ENCODE measurements at places on chromosomes 5 and 9. TPM values are rescaled to one million over a fixed set of nuclear protein-coding genes. Genes with fewer than 3 reads are reported as not detected.

Gene ZNF483
- total RNA-seq: 24.0 TPM

Gene ADCY2
- total RNA-seq: 1.5 TPM

Gene GABRP
- total RNA-seq: 23.5 TPM

Gene TAF11L5
- total RNA-seq: not detected

Gene PCA3
- total RNA-seq: 0.62 TPM

Gene RNF180
- 7.8 TPM for total RNA-seq

Gene PCDHA9
- total RNA-seq: 1.7 TPM

Gene ERGIC1
- 67.1 TPM for total RNA-seq

Gene DEPDC1B
- total RNA-seq: 6.4 TPM

Gene MRPL41
- 41.4 TPM for total RNA-seq

Gene FOXI1
- total RNA-seq: 2.2 TPM

- DNase-seq: no peak
These were observed 146.1 kb downstream of the TMEM167A start for GRCh38 chr5:82931110-82931509.

DNA sequence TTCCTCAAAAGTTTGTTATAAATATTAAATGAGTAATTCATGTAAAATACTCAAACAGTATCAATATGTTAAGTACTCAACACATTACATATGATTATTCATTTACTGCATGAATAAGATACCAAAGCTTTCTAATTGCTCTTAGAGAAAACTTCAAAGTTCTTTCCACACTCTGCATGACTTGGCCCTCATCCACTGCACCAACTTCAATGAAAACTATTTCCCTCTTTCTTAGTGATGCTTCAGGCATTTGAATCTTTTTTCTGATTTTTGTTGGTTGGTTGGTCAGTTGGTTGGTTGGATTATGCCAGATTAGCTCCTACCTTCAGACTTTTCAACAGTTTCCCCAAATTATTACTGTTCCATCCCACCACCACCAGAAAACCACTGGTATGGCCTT is 314.7 kb upstream of the RGMB start:
- no peak for DNase-seq

DNA sequence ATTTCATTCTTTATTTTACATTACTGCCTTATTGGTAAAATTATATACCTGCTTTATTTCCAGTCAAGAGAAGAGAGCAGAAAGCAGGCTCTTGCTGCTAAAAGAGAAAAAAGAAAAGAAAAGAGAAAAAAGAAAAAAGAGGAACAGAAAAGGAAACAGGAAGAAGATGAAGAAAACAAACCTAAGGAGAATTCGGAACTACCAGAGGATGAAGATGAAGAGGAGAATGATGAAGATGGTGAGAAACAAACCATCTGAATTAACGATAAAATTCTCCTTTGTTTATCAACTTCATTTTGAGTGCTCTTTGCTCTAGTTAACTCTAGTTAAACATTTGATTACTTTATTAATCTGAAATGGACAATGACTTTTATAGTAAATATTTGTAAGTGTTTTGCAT is 23.5 kb upstream of the EIF4EBP3 start:
- no peak for DNase-seq

DNA sequence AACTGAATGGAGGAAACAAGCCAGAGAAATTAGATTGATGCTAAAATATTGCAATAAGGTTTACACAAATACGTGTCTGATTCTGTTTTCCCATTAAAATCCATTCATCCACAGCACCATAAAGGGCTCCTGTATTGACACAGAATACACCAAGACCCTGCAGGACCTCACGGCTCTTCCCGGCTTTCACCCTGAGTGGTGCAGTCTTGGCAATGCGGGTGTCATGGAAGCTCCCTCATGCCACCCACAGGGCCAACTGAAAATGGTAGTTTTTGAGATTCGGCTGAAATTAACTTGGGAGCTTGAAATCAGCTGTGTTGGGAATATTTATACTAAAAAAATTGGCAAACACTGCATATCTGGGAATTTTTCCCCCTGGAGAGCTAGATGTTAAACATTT is 17.3 kb upstream of the EXOC3 start:
- DNase-seq: no peak

- DNase-seq: no peak
These were observed 35.1 kb downstream of the DMXL1 start for GRCh38 chr5:119105971-119106370.

- no peak for DNase-seq
These were observed 20.5 kb upstream of the GPX3 start for GRCh38 chr5:150999704-151000442.

DNA sequence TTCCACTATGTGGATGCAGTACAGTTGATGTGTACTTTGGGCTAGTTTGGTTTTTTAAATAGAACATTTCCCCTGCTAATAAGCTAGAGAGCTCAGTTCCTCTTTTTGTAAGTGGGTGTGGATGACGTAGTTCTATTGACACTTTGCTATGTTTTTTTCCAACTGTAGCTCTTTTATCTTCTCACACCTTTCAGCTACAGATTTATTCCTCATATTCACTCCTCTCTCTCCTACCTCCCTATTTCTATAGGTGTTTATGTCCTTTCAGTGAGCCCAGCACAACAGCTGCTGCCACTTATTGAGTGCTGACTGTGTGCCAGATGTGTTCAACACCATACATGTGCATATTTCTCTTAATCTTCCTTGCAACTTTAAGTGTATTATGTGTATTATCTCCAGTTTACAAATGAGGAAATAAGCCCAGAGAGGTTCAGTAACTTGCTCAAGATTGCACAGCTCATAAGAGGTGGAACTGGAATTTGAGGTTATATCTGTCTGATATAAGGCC is 215.7 kb downstream of the SEMA6A start:
- DNase-seq: no peak

DNA sequence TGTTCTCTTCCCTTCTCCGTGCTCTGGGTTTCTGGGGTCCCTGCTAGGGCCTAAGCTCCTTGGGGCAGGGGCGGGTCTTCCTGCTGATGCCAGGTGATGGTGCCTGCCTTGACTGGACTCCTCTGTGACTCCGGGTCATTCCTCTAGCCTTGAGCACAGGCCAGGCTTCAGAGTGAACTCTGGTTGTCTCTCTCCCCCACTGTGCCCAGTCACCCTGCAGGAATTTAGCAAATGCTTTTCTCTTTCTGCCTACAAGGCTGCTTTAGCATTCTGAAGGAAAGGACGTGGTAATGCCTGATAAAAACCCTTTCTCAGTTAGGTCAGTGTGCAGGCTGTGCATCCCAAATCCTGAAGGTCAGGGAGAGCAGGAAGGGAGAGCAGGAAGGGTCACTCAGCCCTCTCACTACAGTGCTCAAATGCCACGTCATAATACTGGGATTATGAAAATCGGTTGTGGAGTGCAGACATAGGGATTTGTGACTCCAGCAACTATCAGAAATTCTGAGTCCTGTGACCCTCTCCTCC is 2.7 kb downstream of the CXCL14 start:
- no peak for DNase-seq

DNA sequence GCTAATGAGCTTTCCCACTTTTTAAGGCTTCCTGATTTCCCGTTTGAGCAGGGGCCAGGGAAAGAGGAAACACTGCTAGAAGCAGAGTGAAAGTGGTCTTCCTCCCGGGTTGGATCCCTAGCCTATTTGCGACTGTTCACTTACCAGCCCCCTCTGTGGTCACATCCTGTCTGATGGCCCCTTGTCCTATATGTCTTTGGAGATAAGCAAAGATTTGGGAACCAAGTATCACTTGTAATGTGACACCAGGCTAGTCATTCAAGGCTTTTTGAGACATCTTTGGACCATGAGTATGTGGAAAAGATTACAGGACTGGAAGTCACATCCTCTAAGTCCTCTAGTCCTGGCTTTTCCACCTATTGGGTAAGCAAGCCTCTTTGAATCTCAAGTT is 6.1 kb downstream of the DNAJB5 start:
- no peak for DNase-seq

GRCh38 chr9:113772121-113772810 is 103.8 kb upstream of the ZNF618 start:
- DNase-seq: no peak

GRCh38 chr9:39587844-39588499 is 232.5 kb downstream of the SPATA31A1 start:
- DNase-seq: no peak

DNA sequence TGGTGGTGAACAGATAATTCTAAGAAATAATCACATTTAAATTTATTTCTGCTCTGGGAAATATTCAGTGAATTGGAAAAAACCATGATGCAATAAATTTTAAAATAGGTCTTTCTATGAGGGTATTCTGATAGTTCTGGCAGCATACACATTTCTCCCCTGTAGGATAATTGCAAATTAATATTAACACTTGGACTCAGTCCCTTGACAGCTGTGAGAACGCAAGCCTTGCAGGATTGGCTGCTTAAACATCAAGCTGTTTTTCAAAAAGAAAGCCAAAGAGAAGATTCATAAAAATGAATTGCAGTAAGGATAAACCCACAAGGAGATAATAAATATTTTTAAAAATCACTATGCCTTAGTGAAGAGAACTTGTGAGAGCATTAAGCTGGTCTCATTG is 180.0 kb downstream of the MTRR start:
- no peak for DNase-seq

DNA sequence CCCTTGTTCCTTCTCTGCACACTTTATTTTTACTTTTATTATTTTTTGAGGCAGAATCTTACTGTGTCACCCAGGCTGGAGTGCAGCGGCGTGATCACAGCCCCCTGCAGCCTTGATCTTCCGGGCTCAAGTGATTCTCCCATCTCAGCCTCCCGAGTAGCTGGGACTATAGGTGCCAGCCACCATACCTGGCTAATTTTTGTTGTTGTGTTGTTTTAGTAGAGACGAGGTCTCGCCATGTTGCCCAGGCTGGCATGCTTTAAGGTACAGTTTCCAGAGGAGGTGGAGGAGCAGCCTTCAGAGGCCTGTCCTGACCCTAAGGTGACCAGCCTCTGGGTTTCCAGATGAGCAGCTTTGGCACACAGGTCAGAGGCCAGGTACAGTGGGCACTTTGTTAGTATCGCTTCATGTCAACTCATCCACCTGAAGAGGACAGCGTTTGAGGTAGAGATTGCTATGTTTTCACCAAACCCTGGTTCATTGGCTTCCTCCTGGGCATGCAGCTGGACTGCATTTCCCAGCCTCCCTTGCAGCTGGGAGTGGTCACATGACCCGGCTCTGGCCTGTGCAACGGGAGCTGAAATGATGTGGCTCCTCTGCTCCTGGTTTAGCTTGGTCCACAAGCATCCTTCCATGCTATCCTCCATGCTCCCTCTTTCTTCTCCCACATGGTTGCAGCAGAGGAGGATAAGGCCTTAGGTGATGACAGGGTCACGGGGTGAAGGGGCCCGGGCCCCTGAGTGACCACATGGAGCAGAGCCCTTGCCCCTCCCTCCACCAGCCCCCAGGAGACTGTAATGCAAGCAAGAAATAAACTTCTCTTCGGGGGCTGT is 139.3 kb upstream of the IER5L start:
- DNase-seq: no peak

DNA sequence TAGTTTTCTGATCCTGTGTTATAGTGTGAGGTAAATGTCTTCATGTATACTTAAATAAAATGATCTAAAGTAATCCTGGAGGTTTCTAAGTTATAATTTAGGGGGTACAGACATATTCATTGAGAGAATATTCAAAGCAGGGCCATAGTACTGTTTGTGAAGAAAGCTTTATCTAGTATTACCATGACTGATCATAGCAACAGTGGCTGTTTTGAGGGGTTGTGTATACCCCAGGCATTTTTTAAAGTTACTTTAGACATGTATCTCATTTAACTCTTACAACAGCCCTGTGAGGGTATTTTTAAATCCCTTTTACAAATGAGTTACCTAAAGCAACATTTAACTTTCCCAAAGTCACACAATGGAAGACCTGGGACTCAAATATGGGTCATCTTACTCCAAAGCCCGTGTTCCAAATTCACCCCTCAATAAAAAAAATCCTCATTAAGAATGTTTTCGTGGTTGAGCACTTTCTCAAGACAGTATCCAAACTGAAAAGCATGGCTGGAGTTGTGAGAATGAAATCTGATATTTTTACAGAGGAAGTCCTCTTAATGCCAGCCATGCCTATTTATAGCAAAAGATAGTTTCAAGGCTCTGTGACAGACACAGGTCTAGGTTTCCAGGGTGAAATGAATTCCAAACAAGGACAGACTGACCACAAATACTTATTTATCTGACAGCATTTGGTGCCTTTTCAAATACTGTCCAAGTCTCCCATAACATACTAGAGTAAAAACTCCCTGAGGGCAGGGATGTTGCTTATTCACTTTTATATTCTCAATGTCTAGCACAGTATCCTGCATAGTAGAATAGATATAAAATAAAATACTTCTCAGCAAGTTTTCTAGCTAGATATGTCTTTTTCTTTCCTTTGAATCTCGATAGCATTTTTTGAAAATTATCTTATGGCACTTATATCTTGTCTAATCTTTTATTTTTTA is 10.4 kb downstream of the STOM start:
- no peak for DNase-seq

GRCh38 chr5:5531371-5531770 is 108.9 kb downstream of the ICE1 start:
- no peak for DNase-seq

GRCh38 chr5:23506329-23507236 is 826 bp upstream of the PRDM9 start:
- no peak for DNase-seq

DNA sequence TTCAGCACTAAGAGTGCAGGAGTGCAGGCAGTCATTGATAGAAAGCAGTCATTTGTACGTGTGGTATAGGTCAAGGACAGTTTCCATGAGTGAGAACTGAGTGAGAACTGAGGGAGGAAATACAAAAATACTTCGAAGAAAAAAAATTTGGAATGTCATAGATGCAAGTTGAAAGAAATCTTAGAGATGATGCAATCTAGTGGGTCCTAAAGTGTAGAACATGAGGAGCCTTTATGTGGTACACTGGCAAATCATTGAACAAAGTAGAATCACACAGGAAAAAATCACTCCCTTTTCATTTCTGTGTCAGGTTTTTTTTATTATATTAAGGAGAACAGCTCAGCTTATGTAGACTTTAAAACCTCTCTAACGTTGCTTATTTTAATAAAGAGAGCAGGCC is 26.4 kb upstream of the SLC1A1 start:
- no peak for DNase-seq

GRCh38 chr9:2024888-2025782 is 10.0 kb downstream of the SMARCA2 start:
- no peak for DNase-seq

GRCh38 chr9:71761938-71762353 is 6.4 kb downstream of the CEMIP2 start:
- DNase-seq: no peak

GRCh38 chr5:160263326-160263855 is 34.1 kb downstream of the FABP6 start:
- DNase-seq: no peak

- DNase-seq: peak; percentile 63
These were observed 135.6 kb downstream of the LIFR start for GRCh38 chr5:38420691-38421390.

DNA sequence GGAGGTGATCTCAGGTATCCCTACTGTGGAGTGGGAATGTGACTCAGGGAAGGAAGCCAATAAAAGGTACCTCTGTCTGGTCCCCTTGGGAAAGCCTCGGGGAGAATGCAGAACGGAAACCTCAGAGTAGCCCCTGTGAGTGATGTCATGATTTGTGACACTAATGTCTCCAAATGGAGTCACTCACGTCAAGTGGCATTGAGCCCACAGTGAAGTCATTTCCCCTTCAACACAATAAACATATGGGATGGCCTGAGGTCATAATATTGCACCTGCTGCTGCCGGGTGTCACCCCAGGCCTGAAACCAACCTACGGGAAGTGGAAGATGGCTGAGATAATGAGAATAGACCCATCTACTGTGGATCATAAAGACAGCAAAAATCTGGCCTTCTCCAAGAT is 75.9 kb upstream of the GOLM1 start:
- DNase-seq: no peak

- DNase-seq: no peak
These were observed 137.4 kb upstream of the ABCA1 start for GRCh38 chr9:105065098-105066088.

All from endothelial cell (in vitro differentiated cells).